ENCODE measurements at places on chromosomes 2 and 18.
A peak's percentile ranks its signal among the peaks of the same experiment; 100 is the strongest.

GRCh38 chr2:194822657-194823056 is 834.4 kb upstream of the SLC39A10 start:
- DNase-seq = no peak

- no peak for DNase-seq
Measured at GRCh38 chr18:56509656-56510055, 128.7 kb downstream of the TXNL1 start.

- DNase-seq = no peak
Measured at GRCh38 chr2:238294393-238295143, 6.2 kb upstream of the PER2 start.

- no peak for DNase-seq
Measured at GRCh38 chr18:1805521-1805920, 765.8 kb downstream of the METTL4 start.

GRCh38 chr2:88738271-88738670 is 46.8 kb downstream of the RPIA start:
- peak; percentile 68 for DNase-seq

DNA sequence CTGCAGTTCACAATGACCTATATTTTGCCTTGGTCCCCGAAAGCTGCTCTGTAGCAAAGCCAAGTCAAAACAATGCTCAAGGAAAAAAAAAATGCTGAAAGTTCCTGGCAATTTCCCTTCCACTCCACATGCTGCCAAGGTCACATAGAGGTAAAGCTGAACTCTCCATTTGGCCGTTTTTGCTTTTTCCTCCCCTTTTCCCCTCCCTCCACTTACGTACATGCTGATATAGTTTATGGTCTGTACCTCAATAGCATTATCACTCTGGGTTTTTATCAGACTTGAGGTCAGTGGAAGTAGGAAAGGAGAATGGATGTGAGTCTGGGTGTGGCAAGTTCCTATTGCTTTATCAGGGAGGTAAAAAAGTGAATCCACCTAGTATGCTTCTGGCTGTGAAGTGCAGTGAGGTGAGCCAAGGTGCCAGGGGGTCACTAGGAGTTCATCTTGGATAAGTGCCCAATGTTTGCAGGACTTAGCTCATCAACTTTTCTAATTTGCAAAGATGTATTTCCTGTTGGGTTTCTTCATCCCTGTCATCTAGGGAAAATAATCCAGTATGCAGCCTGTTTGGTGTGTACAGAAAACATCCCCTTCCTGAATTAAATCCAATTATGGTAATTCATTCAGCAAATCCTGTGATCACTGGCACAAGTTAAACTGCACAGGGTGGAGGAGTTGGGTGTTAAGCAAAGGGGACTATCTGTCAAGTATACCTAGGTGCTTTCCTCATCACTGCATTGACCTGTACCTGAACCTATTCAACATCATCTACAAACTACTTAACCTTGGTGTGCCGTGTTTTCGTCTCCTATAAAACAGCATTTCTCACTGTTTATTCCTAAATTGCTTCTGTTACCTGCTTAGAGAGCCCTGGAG is 124.3 kb upstream of the CYP26B1 start:
- no peak for DNase-seq

- no peak for DNase-seq
Measured at GRCh38 chr2:145038041-145038525, 518.2 kb upstream of the ZEB2 start.

- DNase-seq = no peak
Measured at GRCh38 chr18:39497821-39498220, 1932.2 kb upstream of the CELF4 start.

- DNase-seq = peak; percentile 8
Measured at GRCh38 chr2:184041077-184041476, 557.3 kb upstream of the ZNF804A start.

GRCh38 chr2:181574321-181574720 is 82.6 kb downstream of the CERKL start:
- no peak for DNase-seq

- DNase-seq = no peak
Measured at GRCh38 chr18:51169731-51170130, 27.8 kb downstream of the MEX3C start.

DNA sequence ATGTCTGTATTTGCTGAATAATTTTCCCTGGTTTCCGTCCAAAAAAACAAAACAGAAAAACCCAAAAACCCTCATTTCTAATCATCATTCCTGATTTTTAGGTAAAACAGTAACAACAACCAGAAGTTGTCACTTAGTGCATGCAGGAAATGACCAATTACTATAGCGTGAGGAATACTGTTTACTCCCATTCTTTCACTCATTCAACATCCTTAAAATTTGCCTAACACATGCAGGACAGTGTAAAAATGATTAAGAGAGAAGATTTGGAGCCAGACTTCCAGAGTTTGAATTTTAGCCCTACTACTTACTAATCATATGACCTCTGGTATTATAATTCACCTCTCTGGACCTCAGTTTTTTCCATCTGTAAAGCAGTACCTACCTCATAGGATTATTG is 83.1 kb downstream of the FIGN start:
- no peak for DNase-seq

DNA sequence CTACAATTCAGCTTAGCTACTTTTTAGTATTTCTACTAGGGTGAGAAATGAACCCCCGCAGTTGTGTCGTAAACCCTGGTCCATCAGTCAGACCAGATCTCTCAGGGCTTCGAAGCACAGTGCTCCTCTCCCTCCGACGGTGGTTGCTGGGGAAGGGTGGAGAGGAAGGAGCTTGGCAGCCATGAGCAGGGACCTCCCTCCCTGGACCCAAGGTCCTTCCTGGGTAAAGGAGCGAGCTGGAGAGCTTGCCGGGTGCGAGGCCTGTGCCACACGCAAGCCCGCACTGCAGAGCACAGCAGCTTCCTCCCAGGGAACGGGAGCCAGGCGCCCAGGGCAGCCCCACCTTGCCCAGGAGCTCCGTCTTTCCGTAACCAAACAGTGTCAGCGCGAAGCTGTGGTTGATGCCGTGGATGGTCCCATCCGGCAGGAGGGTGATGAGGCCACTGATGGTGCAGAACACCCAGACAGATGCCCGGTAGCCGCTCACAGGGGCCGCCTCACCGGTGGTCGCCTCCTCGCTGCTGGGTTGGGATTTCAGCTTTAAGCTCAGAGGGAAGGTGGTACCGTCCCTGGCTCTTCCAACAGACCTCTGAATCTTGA is 12.5 kb downstream of the PASK start:
- DNase-seq = no peak

DNA sequence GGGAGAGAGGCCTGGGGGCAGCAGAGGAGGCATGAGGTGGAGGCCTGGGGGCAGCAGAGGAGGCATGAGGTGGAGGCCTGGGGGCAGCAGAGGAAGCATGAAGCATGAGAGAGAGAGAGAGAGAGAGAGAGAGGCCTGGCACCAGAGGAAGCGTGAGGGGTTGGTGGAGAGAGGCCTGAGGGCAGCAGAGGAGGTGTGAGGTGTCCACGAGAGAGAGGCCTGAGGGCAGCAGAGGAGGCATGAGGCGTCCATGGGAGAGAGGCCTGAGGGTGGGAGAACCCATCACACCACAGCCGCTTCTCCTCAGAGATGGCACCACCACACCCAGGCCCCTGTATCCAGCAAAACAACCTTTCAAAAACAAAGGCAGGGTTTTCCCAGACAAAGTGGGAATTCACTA is 55.7 kb upstream of the KCNG2 start:
- DNase-seq = no peak

GRCh38 chr2:241031436-241032165 is 33.2 kb downstream of the SNED1 start:
- DNase-seq = no peak

DNA sequence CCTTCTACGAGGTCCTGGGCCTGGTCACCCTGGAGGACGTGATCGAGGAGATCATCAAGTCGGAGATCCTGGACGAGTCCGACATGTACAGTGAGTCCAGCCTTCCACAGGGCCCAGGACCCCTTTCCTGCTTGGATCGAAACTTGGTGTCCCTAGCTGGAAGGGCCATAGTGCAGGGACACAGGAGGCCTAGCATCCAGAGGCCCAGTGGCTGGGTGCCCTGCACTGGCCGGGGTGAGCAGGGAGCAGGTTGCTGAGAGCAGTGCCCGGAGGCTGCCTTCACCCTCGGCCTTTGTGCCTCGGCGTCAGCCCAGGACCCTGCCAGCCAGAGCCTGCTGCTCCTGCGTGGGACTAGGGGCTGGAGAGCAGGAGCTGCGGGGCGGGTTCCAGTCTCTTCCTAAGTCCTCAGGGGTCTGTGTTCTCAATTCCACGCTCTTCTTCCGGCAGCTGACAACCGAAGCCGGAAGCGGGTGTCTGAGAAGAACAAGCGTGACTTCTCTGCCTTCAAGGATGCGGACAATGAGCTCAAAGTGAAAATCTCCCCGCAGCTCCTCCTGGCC is 18.9 kb upstream of the CNNM3 start:
- DNase-seq = no peak

DNA sequence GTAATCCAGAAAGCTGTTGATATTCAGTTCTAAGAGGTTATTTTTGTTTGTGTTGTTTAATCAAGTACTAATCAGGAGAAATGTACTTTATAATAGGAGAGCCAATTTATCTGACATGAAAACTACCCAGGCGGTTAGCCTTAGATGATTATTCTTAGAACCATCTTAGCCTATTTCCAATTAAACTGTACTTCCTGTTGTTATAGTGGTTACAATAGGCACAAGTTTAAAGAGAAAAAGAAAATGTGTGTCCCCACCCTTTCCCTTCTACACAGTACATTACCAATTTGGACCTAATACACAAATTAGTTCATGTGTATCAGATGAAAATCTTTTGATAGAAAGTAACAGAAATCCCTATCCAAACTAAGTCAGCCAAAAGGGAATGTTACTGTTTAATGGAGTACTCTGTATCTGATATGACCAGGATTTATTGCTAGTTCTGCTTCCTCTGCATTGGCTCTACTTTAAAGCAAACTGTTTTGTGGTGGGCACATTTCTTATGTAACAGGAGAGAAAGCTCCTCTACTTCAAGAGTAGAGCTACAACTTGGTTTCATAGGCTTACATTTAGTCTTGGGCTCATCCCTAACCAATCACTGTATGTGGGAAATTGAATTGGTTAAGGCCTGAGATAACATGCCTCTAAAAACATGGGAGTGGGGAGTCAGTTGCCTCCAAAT is 217.9 kb downstream of the UBE2E3 start:
- DNase-seq = no peak

- DNase-seq = no peak
Measured at GRCh38 chr2:222033541-222033940, 265.3 kb downstream of the PAX3 start.

- no peak for DNase-seq
Measured at GRCh38 chr2:46195819-46196218, 101.4 kb upstream of the EPAS1 start.

GRCh38 chr18:34594266-34594665 is 115.8 kb upstream of the DTNA start:
- DNase-seq = no peak

- DNase-seq = no peak
Measured at GRCh38 chr2:100800915-100801314, 19.0 kb upstream of the NPAS2 start.

GRCh38 chr2:77831471-77831870 is 309.3 kb upstream of the LRRTM4 start:
- no peak for DNase-seq

- no peak for DNase-seq
Measured at GRCh38 chr18:3648641-3649040, 198.7 kb downstream of the TGIF1 start.

DNA sequence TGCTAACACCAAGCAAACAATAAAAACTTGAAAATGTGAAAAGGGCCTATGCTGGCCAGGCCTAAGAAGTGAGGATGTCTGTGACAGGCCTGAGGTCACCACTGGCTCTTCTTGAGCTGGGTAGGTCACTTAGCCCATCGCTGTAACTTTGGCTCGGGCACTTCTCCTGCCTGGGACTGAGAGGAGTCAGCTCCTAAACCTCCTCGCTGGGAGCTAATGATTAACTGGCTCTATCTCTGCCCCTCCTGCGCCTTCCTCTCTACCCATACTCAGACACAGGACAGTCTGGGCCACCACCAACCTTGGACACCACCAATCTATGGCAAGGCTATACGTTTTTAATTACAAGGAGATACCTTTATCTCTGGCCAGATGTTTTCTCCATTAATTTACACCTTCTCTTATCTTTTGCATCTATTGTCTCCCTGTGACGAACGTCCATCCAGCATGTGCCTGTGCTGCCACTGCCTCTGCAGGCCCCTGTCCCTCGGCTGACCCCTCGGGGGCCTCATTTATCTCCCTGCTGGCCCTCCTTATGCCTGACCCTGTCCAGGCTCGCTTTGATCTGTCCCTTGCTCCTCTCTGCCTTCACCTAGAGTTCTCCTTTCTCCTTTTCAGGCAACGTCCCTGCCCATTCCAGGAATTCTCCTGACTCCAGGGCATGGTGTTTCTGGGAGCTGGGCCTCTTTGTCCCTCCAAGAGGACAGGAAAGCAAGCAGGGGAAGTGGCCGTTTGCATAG is 149.1 kb upstream of the GATA6 start:
- DNase-seq = no peak

DNA sequence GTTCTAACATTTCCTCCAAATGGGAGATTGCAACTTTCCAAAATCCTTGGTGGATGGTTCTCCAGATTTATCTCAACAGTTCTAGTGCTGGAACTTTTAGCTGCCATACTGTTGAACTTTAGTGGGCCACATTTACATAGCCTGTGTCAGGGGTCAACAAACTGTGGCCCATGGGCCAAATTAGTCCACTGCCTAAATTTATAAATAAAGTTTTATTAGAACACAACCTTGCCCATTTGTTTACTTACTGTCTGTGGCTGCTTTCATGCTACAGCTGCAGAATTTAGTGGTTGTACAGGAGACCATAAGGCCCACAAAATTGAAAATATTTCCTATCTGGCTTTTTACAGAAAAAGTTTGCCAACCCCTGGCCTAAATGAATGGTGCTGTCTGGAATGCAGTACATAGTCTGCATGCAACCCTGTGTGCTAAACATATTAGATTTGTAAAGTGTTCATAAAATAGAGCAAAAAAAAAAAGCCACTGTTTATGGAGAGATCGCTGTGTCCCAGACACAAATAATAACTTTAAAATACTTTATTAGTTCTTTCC is 30.3 kb downstream of the MGAT5 start:
- peak; percentile 49 for DNase-seq

GRCh38 chr2:30273574-30273929 is 42.2 kb downstream of the LBH start:
- DNase-seq = no peak

GRCh38 chr2:238462782-238463396 is 36.2 kb downstream of the ASB1 start:
- peak; percentile 63 for DNase-seq

- DNase-seq = no peak
Measured at GRCh38 chr2:9812945-9813311, 30.3 kb upstream of the TAF1B start.
